ENCODE measurements at places on chromosomes 3 and 15. TPM values are rescaled to one million over a fixed set of nuclear protein-coding genes. Genes with fewer than 3 reads are reported as not detected.

The FILIP1L gene
- 40.1 TPM for total RNA-seq

The TM6SF1 gene
- 3.4 TPM for total RNA-seq

The C2CD4A gene
- not detected for total RNA-seq

The ARHGAP31 gene
- total RNA-seq = 4.6 TPM

The LRRC34 gene
- total RNA-seq = 9.5 TPM

The CCDC54 gene
- total RNA-seq = not detected

The HAUS2 gene
- 119 TPM for total RNA-seq

The DYNLT2B gene
- total RNA-seq = 30.8 TPM

The LRRC31 gene
- not detected for total RNA-seq

The ZNF660 gene
- 0.29 TPM for total RNA-seq

The RARRES1 gene
- 148 TPM for total RNA-seq

The DLL4 gene
- under 0.01 TPM for total RNA-seq

The DUOX2 gene
- not detected for total RNA-seq

The PTH1R gene
- total RNA-seq = 1.6 TPM

The SCG3 gene
- not detected for total RNA-seq

The CEMIP gene
- 3.0 TPM for total RNA-seq

The GOLGA8S gene
- total RNA-seq = not detected

The MED12L gene
- 0.29 TPM for total RNA-seq

The MESP1 gene
- not detected for total RNA-seq

The TERC gene
- total RNA-seq = 343 TPM

The GABPB1 gene
- total RNA-seq = 28.8 TPM

The LRCH3 gene
- 17.9 TPM for total RNA-seq

The SPTBN5 gene
- 0.18 TPM for total RNA-seq

The KCNAB1 gene
- not detected for total RNA-seq

The KNG1 gene
- total RNA-seq = not detected

The LCMT2 gene
- total RNA-seq = 8.0 TPM

The KLF15 gene
- total RNA-seq = 4.6 TPM

The LIPC gene
- 0.53 TPM for total RNA-seq

The PLA2G4E gene
- total RNA-seq = not detected

The CHRM5 gene
- total RNA-seq = not detected

The NME9 gene
- total RNA-seq = not detected

The RRP9 gene
- total RNA-seq = 25.5 TPM

The CLEC3B gene
- total RNA-seq = 7.2 TPM

The GRK7 gene
- not detected for total RNA-seq

The SLC27A2 gene
- not detected for total RNA-seq

The NMNAT3 gene
- under 0.01 TPM for total RNA-seq

The ARRDC4 gene
- 13.3 TPM for total RNA-seq

The UBAP1L gene
- 0.18 TPM for total RNA-seq

The ACTRT3 gene
- total RNA-seq = 3.4 TPM

The SUSD5 gene
- total RNA-seq = 0.58 TPM

The ALDH1L1 gene
- 2.9 TPM for total RNA-seq

The TICRR gene
- 3.2 TPM for total RNA-seq

The DPPA2 gene
- not detected for total RNA-seq

The CAMK2N2 gene
- total RNA-seq = not detected

The CFAP91 gene
- total RNA-seq = not detected

The CYP19A1 gene
- not detected for total RNA-seq

The GRAMD2A gene
- total RNA-seq = 0.18 TPM

Measured in myometrial cell (primary cell).